ENCODE measurements at places on chromosomes 12 and 14.
A peak's percentile ranks its signal among the peaks of the same experiment; 100 is the strongest.

- no peak for DNase-seq
These were observed 1.5 kb upstream of the PRPF40B start for GRCh38 chr12:49621651-49622500.

DNA sequence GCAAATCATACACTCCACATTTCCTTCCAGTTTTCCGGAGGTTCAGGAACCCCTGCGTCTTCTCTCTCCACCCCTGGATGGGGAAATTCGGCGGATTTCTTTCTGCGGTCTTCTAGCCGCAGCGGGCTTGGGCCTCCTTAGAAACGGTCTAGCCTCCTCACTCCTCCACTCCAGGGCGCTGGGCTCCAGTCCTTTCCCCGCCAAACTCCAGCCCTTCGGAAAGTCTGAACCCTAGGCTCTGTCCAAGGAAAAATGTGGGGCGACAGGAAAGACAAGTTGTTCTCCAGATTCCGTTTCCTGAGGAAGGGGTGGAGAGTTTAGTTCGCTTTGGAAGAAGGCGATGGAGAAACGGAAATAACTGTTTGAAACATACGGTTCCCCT, 1.4 kb upstream of the HOXC10 start:
- DNase-seq: no peak

GRCh38 chr12:81128930-81129554, 51.2 kb downstream of the ACSS3 start:
- DNase-seq: peak; percentile 5

DNA sequence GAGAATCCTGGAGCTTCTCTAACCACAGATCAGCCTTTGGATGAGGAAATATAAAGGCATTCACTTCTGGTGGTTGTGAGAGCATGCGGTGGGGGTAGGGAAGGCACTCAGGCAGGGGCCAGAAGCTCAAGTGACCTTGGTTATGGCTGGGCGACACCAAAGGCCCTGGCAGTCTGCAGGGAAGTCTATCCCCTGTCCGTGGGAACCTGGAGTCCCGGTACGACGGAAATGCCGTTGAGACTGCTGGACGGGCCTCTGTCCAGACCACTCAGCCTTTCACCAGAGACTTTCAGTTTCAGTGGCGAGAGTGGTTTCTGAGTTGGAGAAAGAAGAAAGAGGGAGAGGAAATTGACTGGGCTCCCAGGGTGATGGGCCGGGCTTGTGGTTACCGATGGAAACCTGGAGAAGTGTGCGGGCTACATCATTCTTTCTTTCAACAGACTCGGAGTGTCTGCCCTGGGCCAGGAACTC, 20.9 kb downstream of the ISCA2 start:
- no peak for DNase-seq

- no peak for DNase-seq
These were observed 21.3 kb downstream of the PRKD1 start for GRCh38 chr14:29906256-29906870.

DNA sequence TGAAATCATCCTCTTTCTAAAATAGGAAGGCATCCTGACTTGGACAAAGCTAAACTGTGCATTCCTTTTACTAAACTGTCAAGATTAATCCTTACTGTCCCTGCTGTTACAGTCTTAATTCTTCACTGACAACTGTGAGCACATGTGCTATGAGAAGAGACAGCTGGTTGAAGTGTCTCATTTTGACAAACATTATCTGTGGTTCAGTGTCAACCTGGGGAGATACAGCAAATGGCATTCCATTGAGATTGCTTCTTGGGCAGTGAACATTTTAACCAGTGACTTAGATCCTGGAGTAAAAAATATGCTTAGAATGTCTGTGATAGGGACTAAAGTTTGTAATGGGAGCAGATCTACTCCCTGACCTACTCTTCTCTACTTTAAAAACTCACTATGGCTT, 552.6 kb upstream of the ATP2B1 start:
- no peak for DNase-seq

GRCh38 chr12:52307836-52308805, 13.1 kb downstream of the KRT83 start:
- peak; percentile 38 for DNase-seq

GRCh38 chr14:65069874-65070413, 32.4 kb downstream of the MAX start:
- DNase-seq: no peak

GRCh38 chr12:26298785-26299621, 103.6 kb downstream of the SSPN start:
- peak; percentile 75 for DNase-seq

GRCh38 chr14:30303350-30303749, 255.6 kb upstream of the G2E3 start:
- no peak for DNase-seq

- no peak for DNase-seq
These were observed 75.9 kb downstream of the NINJ2 start for GRCh38 chr12:587132-588023.

- DNase-seq: peak; percentile 70
These were observed 29.4 kb upstream of the STAC3 start for GRCh38 chr12:57280211-57281062.

- DNase-seq: no peak
These were observed 25.6 kb upstream of the C12orf71 start for GRCh38 chr12:27107986-27108385.

DNA sequence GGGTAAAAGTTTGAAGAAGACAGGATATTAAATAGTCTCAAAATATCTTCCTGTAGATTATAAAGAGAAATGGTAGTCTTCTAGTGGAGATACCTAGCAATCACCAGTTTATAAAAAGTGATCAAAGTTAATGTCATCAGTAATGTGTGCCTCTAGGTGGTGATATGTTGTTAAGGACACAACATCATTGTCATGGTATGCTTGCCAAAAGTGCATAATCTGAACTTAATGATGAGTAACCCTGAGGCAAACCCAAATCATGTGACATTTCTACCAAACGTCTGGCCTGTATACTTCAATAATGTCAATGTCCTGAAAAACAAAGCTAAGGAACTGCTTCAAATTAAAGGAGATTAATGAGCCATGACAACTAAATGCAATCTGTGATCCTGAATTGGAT, 214.7 kb downstream of the PHLDA1 start:
- no peak for DNase-seq

GRCh38 chr12:85872497-85873091, 1.5 kb upstream of the NTS start:
- peak; percentile 3 for DNase-seq

- no peak for DNase-seq
These were observed 6.7 kb upstream of the PLD4 start for GRCh38 chr14:104917993-104918392.

GRCh38 chr14:50015716-50016115, 100.7 kb downstream of the VCPKMT start:
- no peak for DNase-seq

DNA sequence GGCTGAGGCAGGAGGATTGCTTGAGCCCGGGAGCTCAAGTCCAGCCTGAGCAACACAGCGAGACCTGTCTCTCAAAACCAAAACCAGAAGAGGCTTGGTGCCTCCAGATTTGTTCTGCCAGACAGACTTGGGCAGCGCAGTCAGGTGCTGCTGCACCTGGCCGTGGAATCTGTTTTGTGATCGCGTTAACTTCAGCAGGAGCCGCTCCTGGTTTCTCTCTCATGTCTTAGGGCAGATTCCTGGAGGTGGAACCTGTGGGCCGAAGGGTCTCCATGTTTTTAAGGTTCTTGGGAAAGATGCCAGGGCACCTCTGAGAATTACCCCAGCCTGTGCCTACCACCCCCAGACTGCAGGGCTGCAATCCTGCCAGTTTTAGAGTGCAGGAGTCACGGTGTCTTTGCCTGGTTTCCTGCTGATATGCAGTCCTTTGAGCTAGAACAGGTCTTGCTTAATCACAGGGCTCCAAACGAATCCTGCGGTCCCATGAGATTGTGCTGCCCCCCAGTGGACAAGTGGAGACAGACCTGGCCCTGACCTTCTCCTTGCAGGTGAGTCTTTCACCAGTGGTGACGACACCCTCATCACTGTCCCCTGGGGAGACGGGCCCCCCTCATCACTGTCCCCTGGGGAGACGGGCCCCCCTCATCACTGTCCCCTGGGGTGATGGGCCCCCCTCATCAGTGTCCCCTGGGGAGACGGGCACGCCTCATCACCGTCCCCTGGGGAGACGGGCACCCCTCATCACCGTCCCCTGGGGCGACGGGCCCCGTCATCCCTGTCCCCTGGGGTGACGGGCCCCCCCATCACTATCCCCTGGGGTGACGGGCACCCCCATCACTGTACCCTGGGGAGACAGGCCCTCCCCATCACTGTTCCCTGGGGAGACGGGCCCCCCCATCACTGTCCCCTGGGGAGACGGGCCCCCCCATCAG, 37.6 kb downstream of the PACS2 start:
- DNase-seq: peak; percentile 87

DNA sequence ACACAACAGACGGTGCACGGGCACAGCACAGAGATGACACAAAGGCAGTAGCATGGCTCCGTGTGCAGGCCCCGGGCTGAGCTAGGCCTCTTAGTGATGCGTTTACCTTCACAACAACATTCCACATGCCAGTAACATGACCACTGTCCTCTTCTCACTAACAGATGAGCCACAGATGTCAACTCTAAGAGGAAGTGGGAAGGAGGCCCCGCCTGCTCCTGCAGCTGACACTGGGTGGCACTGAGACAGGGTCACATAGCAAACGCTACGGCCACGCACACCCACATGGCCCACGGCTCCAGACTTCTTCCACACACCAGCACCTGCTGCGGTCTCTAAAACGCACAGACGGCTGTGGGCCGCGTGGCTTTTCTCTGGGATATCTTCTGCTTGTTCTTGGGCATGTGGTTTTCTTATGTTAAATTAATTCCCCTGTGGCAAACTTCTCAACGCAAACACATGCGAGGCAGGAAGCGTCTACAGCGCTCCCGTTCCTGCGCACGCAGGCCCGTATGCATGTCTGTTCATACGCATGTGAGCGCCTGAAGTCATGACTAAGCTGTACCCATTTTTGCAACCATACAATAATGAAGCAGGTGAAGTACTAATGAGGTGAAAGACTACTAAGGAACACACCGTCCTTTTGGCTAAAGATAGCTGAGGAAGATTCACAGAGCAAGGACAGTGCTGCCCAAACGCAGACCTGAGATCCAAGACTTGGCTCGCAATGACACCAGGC, 26.8 kb downstream of the AMN start:
- peak; percentile 66 for DNase-seq

- DNase-seq: no peak
These were observed 604 bp downstream of the HCFC2 start for GRCh38 chr12:104064842-104065427.

GRCh38 chr14:99156090-99156425, 115.9 kb downstream of the BCL11B start:
- no peak for DNase-seq

Measured in germinal center (tissue), 1 donor.